Hepatocyte (in vitro differentiated cells): ENCODE measurements at places on chromosomes 16 and 17. TPM values are rescaled to one million over a fixed set of nuclear protein-coding genes. Genes with fewer than 3 reads are reported as not detected.

GRCh38 chr16:85245307-85246172 lies 133.3 kb upstream of the CIBAR2 start:
- DNase-seq = peak; percentile 85

GRCh38 chr16:56658327-56658875 lies 642 bp downstream of the MT1F start:
- DNase-seq = no peak

DNA sequence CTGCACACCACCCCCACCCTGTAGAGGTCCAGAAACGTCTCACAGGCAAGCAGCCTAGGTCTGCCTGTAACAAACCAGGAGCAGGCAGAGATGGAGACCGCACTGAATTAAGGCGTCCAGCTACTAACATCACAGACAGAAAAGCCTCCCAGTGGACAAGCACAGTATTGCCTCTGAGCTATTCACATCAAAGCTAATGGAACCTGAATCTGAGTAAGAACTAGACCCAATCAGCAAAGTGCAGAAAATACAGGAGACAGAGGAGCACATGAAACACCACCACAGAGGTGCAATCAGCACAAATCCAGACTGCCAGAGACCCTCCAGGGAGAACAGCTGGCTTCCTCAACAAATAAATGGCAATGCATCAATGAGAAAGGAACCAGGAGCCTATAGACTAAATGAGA lies 22.2 kb upstream of the PEMT start:
- DNase-seq = peak; percentile 81

GRCh38 chr17:40349477-40349894 lies 15.1 kb downstream of the GJD3 start:
- peak; percentile 4 for DNase-seq

NEUROD2 gene
- not detected in 2 replicates for total RNA-seq
